GM13977 (cell line): ENCODE measurements at places on chromosomes 6 and 20.

DNA sequence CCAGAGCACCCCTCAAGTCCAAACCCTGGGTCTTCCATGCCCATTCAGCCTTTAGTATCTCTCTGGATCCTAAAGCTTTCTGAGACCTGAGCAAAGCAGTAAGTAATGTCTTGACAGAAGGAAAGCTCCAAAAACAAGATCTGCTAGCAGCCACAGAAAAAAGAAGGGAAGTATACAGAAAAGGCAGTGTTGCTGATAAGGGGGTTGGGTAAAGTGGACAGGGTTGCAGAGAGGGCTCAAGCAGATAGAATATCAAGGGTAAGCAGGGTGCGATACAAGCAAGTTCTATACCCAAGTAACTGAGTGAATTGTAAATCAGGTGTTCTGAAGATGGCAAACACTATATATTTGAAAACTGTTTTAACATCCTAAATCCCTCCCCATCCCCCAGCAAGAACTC lies 113.4 kb upstream of the CARMIL1 start:
- DNase-seq: no peak

GRCh38 chr6:41302638-41303037 lies 16.2 kb upstream of the TREM1 start:
- DNase-seq: no peak

GRCh38 chr6:65410309-65410708 lies 296.7 kb downstream of the EYS start:
- no peak for DNase-seq

- DNase-seq: no peak
These were observed 49.4 kb upstream of the FNDC1 start for GRCh38 chr6:159119791-159120190.

DNA sequence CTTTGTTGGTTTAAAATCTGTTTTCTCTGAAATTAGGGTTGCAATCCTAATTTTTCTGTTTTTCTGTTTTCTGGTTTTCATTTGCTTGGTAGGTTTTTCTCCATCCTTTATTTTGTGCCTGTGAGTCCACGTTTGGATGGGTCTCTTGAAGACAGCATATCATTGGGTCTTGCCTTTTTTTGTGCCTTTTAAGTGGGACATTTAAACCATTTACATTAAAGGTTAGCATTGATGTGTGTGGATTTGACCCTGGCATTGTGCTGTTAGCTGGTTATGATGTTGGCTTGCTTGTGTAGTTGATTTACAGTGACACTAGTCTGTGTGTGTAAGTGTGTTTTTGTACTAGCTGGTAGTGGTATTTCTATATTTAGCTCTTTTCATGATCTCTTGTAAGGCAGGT lies 28.0 kb upstream of the CST5 start:
- no peak for DNase-seq

- no peak for DNase-seq
These were observed 75.3 kb upstream of the VSTM2L start for GRCh38 chr20:37827605-37828004.

GRCh38 chr6:7121700-7122241 lies 14.0 kb downstream of the RREB1 start:
- no peak for DNase-seq
